Progenitor cell of endocrine pancreas (in vitro differentiated cells): ENCODE measurements at places on chromosomes 13 and 19.

GRCh38 chr19:13033819-13034611 lies 38.7 kb downstream of the NFIX start:
- no peak for DNase-seq

DNA sequence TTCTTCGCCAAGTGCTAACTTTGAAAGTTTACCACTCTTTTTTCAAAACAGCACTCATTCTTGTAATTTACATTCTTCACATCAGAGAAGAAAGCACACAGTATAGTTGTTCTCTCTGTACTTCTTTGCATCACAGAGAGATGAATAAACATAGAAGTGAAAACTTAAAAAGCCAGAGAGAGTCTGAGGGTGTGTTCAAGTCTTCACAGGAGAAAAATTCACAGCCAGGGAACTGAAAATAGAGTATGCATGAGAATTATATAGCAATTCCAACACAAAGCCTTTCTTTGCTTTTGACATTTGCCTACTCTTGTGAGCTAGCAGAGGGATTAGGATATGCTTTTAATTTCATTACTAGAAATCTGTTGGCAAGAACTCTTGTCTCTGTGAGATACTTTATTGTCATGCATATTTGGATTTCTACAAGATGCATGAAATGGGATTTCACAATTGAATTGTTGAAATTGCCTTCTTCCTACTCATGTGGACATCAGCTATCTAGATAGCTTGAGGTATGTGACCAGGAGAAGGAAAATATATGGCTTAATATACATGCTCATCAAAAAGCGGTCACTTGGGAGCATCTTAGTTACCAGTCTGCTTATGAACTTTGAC lies 166.1 kb downstream of the SLC7A1 start:
- no peak for DNase-seq

DNA sequence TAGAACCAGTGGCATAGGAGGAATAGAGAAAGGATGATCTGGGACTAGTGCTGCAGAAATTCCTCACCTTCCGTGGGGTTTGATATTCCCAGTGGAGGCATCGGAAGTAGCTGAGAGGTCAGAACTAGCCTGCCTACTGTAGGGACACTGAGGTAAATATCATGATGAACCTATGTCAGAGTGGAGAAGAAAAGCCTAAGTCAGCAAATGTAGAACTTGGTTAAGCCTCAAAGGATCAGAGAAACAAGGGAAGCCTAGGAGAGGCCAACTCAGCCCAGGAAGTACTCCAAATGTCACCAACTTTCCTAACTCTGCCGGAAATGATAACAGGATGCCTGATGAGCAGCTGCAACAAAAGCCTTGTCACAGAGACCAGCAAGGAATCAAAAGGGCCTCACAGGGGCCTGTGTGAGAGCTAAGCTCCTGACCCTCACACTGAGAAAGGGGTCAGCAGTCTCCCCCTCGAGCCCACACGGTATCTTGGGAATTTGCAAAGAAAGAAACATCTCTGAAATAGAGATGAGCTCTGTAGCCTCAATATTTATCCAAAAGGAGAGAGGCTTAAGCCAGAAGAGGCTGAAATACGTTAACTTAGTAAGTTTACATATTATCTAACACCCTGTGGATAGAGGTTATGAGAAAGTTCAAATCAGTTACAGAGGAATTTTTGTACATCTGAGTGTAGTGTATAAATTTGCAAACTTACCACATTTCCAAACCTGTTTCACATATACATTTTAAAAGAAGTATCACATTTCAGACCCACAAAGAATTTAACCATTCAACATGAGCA lies 1064.3 kb downstream of the DIAPH3 start:
- no peak for DNase-seq

DNA sequence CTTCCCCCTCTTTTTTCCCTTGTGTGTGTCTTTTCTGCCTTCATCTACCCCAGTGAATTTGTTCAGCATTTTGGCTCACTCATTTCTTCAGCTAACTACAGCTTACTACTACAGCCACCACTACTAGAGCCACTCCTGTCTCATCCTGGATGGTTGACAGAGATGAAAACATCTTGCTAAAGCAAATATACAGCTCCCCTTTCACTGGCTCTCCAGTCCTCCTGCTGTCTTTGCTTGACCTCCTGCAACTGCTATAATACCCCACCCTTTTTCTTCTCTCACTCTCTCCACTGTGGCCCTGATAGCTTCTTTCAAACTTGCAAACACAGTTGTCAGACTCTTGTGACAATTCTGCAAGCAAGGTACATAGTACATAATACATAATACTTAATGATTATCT lies 523.6 kb downstream of the DCT start:
- no peak for DNase-seq
